ENCODE measurements at places on chromosomes 11 and 22.
A peak's percentile ranks its signal among the peaks of the same experiment; 100 is the strongest.

DNA sequence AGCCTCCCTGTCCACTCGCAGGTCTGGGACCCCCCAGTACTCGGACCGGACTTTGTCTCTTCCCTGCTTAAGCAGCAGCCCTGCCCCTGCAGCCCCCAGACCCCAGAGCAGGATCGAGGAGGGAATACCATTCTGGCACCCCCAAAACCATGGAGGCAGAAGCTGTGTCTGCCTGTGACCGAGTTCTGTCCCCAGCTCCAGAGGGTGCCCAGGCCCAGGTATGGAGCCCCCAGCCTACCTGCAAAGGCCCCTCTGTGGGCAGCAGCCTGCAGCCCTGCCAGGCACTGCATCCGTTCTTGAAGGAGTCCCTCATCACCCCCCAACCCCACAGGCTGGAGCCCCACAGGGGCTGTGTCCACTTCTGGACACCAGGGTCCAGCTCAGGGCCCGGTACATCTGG, 163.8 kb downstream of the BRD1 start:
- DNase-seq, result no peak

- no peak for DNase-seq
These were observed 3.1 kb downstream of the ARHGAP1 start for GRCh38 chr11:46697303-46697702.

- DNase-seq, result no peak
These were observed 67.6 kb upstream of the NTM start for GRCh38 chr11:131302836-131303235.

DNA sequence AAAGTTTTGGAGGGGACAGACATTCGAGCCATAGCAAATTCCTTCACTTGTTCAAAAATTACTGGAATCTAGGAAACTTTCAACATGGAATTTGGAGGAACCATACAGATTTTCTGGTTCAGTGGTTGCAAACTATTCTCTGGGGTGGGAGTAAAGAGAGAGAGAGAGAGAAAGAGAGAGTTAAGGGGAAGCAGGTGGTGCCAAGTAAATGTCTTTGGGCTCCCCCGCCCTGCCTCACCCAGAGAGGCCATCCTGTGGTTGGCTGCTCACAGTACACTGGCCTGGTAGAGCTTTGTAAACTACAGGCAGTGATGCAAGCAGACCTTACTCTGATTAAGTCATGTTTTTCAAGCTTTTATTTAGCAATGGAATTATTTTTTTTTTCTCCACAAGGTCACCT, 82.6 kb downstream of the ADAMTS15 start:
- DNase-seq, result no peak

DNA sequence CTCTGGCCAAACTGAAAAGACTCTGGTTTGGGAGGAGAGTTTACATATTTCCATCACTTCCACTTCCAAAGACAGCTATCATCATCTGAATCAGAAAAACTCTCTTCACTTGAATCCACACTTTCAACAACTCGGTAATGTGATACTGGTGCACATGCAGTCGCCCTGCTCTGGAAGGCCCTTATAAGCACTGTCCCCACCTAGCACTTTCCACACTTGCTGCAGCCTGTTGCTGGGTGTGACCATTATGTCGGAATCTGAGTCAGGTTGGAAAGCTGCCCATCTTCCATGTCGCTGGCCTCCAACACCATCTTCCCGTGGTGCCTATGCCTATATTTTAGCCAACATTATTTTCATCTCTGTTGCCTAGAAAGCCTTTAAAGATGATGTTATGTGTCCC, 1.1 kb upstream of the OR10A5 start:
- DNase-seq, result no peak

DNA sequence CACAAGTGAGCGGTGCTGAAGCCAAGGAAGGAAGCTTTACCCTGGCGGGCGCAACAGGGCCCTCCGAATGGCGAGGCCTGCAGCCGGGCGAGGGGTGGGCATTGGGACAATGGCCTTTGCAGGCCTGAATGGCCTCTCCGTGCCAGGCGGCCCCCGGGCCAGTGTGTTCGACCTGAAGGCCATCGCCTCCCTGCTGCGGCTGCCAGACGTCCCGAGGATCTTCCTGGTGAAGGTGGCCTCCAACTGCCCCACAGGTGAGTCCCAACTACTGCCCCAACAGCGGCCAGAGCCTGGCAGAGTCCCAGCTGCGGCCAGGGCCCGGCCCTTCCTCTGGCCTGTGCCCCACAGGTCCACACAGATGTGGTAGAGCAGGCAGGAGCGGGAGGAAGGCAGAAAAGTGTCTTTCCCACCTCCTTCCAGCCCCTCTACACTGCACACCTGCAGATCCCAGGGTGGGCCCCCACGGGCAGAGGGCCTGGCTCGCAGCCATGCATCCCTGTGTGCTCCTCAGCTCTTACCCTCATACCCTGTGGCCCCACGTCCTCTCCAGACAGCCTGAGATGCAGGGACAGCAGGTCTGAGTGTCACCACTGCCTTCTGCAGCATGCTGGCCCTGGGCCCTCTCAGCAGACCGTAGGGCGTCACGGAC, 11.3 kb downstream of the PHLDA2 start:
- no peak for DNase-seq

- DNase-seq, result peak; percentile 26
These were observed 35.0 kb downstream of the DKK3 start for GRCh38 chr11:11973361-11973800.

DNA sequence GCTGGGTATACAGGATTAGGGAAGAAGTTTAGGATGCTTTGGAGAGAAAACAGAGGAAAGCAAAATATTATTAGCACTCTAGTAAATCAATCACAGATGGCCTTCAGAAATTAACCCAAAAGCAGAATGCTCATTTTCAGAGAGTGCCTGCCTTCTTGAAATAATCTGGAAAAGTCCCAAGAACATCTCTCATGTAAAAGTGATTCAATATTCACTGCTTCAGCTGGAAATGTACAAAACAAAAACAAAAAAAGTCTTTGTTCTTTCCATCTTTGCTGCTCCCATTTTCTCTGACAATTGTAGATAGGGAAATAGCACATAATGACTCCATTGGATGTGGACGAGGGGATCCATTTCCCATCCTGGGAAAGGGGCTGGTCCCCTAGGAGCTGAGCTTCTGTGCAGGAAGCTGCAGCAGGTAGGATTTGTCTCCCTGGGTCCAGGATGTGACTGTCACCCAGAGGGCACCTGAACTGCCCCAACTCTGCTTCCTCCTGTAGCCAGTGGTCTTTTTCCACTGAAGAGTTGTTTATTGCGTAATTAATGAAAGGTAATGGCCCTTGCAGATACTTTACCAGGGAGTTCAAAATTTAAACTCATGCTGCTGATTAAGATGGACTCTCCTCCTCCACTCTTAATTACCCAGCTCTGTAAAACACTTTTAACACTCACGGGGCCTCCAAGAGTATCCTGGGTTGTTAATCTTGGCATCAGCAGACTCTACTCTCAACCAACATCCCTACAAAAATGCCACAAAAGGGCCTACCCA, 57.9 kb downstream of the SC5D start:
- no peak for DNase-seq

GRCh38 chr11:67584205-67584880, 731 bp downstream of the GSTP1 start:
- peak; percentile 73 for DNase-seq

- no peak for DNase-seq
These were observed 2.8 kb downstream of the SESN3 start for GRCh38 chr11:95228081-95228749.

GRCh38 chr11:5225480-5225871, 1.4 kb downstream of the HBB start:
- no peak for DNase-seq

- no peak for DNase-seq
These were observed 37.3 kb upstream of the ARL14EP start for GRCh38 chr11:30285416-30286121.

- peak; percentile 19 for DNase-seq
These were observed 590.0 kb downstream of the METTL15 start for GRCh38 chr11:28697920-28698827.

- DNase-seq, result no peak
These were observed 838 bp downstream of the FKBP2 start for GRCh38 chr11:64241491-64242374.

- DNase-seq, result no peak
These were observed 2.3 kb upstream of the MTNR1B start for GRCh38 chr11:92967178-92967577.

DNA sequence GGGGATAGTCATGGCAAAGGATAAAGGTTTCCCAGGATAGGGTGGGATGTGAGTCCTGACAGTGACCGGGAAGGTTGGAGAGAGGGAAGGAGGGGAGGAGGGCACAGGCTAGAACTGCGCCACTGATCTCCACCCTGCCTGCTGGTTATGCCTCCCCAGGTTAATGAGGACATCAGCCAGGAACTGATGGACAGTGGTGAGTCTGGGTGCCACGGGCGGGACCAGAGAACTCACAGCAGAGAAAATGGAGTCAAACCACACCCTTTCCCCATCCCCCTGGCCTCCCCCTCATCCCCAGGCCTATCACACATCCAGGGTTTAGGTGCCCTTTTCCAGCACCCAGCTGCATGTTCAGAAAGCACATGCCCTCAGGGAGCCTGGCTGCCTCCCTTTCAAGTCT, 10.2 kb downstream of the ANKK1 start:
- no peak for DNase-seq

GRCh38 chr22:44005524-44005923, 18.6 kb upstream of the PARVB start:
- DNase-seq, result no peak

- no peak for DNase-seq
These were observed 75.2 kb downstream of the DHCR7 start for GRCh38 chr11:71372693-71373657.

- no peak for DNase-seq
These were observed 48.8 kb downstream of the ASCL2 start for GRCh38 chr11:2221591-2221990.

DNA sequence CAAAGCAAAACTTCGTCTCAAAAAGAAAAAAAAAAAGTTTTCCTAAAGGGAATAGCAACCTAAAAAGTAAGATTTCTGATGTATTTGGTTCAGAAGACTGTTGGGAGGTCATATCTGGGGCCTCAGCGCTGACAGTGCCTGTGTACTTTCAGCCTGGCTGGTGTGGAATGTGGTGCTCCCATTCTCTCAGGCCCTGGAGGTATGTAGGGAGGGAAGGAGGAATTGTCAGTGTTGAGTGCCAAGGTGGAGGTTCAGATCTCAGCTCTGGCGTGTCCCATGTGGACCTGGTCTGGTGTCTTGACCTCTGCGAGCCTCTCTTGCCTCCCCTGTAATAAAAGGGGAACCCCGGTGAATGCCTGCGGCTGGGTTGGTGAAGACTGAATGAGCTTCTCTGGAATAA, 22.4 kb downstream of the PRR5 start:
- DNase-seq, result no peak

DNA sequence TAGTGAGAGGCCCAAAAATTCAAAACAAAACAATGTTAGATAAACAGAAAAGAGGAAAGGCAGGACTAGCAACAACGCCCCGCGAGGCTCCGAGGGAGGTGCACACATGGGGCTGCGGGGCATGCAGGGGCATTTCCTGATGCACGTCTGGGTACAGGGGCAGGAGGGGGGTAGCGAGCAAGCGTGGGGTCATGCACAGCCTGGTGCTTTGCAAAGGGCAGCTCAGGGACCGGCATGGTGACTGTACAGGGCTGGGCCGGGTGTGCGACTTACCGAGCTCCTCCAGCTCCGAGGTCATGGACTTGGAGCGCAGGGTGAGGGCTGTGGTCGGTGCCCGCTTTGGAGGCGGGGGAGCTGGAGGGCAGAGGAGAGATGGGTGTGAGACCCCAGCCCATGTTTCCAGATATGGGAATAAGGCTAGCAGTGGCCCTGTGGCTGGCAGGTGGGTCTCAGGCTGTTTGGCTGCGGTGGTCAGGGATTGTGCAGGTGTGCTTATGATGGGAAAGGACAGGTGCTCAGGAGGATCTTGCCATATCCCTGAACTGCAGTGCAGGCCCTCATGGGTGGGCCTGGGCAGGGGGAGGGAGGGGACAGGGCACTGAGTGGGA, 103.7 kb downstream of the CTTN start:
- DNase-seq, result no peak

DNA sequence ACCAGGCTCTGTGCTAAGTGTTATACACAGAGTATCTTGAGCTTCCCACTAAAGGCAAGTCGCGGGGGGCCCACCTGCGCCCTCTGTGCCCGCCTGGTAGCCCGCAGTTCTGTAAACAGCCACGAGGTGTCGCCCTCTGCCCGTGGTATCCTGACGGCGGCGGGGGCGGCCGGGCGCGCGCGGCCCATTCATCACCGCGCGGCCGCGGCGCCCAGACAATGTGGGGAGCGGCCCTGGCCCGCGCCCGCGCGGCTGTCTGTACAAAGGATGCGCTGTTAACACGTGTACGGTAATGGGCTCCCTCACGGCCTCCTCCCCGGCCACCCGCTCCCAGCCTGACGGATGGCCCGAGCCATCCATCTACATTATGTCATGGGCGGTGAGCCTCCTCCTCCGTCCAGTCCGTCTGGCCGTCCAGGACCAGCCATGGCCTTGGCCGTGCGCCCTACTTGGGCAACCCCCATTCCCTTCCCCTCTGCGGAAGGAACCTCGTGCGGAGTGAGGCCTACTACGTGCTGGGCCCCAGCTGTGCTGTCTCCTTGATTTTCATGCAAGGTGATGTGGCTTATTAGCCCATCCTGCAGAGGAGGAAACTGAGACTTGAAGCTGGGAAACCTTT, 99.4 kb downstream of the MIAT start:
- no peak for DNase-seq

Data from prostate gland (tissue), 2 donors.